ENCODE measurements at places on chromosomes 1 and 21.
A peak's percentile ranks its signal among the peaks of the same experiment; 100 is the strongest.

- DNase-seq, result no peak
Measured at GRCh38 chr1:158013840-158014730, 20.6 kb downstream of the KIRREL1 start.

GRCh38 chr21:15138490-15138889 lies 73.7 kb upstream of the NRIP1 start:
- peak; percentile 20 for DNase-seq

- DNase-seq, result no peak
Measured at GRCh38 chr1:23037081-23037740, 17.9 kb downstream of the KDM1A start.

GRCh38 chr1:24203404-24203803 lies 16.3 kb upstream of the IFNLR1 start:
- DNase-seq, result no peak

DNA sequence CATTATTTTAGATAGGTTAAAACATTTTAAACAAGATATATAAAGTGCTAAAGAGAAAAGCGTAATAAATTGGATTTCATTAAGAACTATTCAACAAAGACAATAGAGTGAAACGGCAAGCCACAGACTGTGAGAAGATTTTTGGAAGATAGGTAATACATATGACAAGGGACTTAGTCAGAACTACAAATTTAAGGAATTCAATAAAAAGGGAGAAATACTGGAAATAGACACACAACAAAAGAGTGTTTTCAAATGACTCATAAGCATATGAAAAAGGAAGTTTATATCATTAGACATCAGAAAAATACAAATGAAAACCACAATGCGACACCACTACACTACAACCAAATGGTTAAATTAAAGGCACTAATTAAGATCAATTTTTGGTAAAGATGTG lies 90.5 kb downstream of the GDAP2 start:
- no peak for DNase-seq

DNA sequence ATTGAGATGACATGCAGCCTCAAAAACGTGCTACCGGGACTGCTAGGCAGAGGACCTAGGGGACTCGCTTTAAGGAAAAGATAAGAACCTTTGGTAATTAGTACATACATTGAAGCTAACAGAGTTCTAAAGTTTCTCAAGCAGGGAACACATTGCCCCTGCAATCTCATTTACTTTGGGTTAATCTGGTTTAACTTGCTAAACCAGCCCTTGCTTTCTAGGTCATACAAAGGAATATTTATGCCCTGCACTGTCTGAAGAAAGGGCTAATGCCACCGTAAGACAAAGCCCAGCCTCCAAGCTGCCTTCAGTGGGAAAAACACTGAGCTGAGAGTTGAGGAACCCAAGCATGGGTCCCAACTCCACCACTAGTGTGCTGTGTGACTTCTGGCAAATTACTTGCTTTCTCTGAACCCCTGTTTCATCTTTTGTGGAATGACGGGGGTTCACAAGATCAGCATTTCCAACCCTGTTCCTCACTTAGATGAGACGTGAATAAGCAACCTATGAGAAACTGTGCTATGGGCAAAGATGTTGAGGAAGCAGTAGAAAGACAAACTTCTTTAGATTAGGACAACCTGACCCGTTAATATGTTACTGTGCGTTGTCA lies 66.3 kb downstream of the VWA5B1 start:
- DNase-seq, result no peak

- DNase-seq, result no peak
Measured at GRCh38 chr1:219381396-219381795, 207.7 kb downstream of the LYPLAL1 start.

GRCh38 chr1:6771441-6771769 lies 13.8 kb upstream of the CAMTA1 start:
- DNase-seq, result no peak

DNA sequence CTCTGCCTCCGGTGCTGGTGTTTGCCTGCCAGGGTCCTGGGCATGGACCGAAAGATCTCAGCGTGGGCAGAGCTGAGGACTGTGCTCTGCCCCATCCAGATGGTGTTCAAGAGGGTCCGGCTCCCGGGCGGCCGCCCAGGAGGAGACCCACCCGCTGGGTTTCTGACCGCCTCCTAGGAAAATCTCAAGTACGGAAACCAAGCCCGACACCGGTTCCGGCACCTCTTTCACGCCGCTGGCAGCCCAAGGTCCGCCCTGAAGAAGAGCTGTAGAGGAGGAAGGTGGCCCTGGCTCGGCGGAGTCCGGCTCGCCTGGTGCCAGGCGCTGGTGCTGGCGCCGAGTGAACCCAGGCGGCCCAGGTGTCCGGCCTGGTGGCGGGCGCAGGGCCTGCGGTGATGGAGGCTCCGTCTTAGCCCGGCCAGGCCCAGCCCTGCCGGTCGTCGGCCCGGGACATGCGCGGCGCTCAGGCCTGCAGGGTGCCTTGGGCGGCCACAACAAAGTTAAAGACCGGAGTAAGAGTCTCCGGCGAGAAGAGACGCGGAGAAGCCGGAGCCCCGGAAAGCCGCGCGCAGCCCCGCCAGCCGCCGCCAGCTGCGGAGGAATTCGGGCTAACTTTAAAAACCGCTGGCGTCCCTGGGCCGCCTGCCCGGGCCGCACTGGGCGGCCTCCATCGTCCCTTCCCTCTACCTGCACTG lies 1.5 kb downstream of the GRIK3 start:
- DNase-seq, result no peak

DNA sequence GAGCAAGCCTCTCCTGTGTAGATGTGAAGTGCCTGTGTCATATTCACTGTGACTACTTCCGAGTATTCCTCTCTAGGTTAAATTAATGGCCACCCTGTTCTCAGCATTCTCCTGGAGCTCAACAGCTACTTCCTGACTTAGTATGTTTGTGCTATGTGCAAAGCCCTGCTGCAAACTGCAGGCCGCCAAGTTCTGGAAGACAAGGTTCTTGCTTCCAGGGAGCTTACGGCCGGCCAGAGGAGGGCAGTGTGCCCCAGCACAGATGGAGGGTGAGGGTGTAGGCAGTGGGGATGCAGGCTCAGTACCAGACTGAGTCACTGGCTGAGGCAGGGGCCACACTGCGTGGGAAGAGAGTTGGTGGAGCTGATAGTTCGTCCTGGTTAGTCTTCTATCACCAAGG lies 43.2 kb downstream of the ELK4 start:
- DNase-seq, result no peak

- no peak for DNase-seq
Measured at GRCh38 chr1:1470626-1471388, 758 bp upstream of the ATAD3B start.

DNA sequence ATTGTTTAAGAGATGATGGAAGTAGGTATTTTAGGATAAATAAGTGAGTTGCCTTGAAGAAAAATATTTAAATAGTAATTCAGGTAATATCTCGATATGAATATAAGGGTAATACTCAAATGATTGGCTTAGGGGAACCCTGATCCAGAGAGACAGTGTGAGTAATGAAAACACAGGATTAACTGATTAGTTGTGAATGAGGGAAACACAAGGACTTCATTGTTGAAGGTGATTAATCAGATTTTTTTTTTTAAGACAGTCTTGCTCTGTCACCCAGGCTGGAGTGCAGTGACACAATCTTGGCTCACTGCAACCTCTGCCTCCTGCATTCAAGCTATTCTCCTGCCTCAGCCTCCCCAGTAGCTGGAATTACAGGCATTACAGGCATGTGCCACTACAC lies 12.7 kb downstream of the SLC25A33 start:
- DNase-seq, result peak; percentile 35

- no peak for DNase-seq
Measured at GRCh38 chr1:20278692-20279130, 12.0 kb upstream of the VWA5B1 start.

GRCh38 chr1:89203166-89203565 lies 4.4 kb upstream of the GBP4 start:
- no peak for DNase-seq

- DNase-seq, result peak; percentile 14
Measured at GRCh38 chr21:45996311-45997204, 15.0 kb downstream of the COL6A1 start.

- peak; percentile 7 for DNase-seq
Measured at GRCh38 chr1:16721871-16722641, 18.3 kb upstream of the RNU1-4 start.

GRCh38 chr1:205258719-205259118 lies 31.0 kb downstream of the TMCC2 start:
- no peak for DNase-seq

GRCh38 chr1:193856261-193856660 lies 669.8 kb upstream of the B3GALT2 start:
- no peak for DNase-seq

DNA sequence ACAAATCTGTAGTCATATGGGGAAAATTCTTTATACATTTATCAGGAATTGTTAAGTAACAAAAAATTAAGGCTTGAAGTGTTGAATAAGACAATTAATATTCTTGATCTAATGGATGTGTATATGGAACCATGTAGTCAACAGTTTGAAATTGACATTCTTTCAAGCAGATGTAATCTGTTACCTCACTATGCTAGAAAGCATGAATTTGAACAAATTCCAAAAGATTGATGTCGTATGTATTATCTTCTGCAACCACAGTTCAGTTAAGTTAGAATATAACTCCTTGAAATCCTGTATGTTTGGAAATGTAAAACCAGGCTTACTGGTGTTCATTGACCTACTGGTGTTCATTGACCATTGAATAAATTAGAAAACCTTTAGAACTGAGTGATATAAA lies 16.1 kb downstream of the CCDC18 start:
- no peak for DNase-seq

GRCh38 chr1:202571719-202572339 lies 138.4 kb downstream of the SYT2 start:
- DNase-seq, result no peak

DNA sequence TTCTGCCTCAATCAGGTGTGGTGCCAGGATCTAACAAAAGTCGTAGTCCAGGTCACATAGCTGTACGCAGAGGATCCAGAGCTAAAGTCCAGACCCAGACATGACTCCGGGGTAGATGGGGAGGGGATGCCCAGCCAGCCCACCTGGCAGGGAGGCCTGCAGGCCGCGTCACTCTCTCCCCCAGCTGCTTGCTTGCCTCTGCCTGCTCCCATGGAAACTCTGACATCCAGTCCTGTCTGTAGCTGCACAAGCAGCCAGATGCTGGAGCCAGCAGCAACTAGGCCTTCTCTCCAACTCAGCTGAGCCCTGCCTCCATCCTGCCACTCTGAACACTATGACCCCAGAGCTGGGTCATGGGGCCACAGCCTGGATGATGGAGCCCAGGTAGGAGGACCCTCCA lies 8.1 kb downstream of the COL8A2 start:
- DNase-seq, result no peak

GRCh38 chr1:37556712-37557196 lies at the start of gene DNALI1:
Gene DNALI1, plus strand, starts transcription at chr1:37556940. Its CDS starts 55 bp downstream, at chr1:37556995.
- peak; percentile 63 for DNase-seq

DNA sequence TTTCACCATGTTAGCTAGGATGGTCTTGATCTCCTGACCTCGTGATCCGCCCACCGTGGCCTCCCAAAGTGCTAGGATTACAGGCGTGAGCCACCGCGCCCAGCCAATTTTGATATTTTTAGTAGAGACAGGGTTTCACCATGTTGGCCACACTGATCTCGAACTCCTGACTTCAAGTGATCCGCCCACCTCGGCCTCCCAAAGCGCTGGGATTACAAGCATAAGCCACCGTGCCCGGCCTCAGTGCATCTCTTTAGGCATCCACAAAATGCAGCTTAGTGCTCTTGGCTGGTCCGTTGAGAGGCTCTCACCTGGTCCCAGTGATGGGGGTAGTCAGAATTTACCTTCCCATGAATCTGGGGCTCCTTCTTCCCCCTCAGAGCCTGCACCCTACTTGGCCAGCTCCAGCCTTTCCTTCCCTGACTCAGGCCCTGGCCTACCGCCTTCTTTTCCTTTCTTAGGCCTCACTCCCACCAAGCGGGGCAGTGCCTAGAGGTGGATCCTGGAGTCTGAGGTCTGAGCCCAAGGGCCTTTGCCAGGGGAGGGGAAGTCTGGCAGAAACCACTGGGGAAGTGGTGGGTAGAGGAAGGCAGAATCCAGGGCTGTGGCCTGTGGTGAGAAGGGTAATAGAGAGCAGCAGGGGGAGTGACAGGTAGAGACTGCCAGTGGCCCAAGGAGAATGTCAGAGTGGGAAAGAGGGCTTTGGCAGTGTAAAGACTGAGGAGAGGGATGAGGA lies 3.7 kb downstream of the LENEP start:
- DNase-seq, result no peak
